Stimulated activated CD8-positive, alpha-beta memory T cell treated with anti-CD3 and anti-CD28 coated beads, Interleukin-2, amount 100 ng/mL, for 1 hour (primary cell): ENCODE measurements at places on chromosomes 7 and 10.
A peak's percentile ranks its signal among the peaks of the same experiment; 100 is the strongest.

DNA sequence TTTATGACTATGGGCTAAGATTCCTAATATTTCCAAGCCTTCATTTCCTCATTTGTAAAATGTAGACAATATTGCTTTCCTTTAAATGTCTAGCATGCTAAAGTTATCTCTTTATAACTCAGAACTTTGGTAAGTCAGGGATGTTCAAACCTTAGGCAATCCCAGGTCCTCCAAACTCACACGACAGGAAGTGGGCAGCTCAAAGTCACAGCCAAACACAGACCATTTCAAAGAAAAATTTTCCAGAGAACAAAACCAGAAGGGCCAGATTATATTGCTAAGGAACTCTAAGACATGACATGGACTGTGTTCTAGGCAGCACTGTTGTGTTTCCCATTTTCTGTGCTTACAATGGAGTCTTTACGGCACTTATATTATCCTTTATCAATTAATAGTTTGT, 87.8 kb upstream of the DYNC1I1 start:
- no peak for DNase-seq

GRCh38 chr7:664997-665735, 61.3 kb upstream of the DNAAF5 start:
- DNase-seq, result no peak

- no peak for DNase-seq
Observed at GRCh38 chr10:93827056-93827804, 66.5 kb upstream of the SLC35G1 start.

DNA sequence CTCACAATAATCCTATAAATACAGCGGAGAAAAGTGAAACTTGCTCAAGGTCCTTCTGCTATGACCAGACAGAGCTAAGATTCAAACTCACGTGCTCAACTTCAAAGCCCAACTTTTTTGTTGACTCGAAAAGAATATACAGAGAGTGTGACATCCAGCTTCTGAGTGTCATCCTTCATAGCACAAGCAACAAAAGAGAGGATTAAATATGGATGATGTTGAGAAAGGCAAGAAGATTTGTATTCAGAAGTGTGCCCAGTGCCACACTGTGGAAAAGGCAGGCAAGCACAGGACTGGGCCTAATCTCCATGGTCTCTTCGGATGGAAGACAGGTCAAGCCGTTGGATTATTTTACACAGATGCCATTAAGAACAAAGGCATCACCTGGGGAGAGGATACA, 2.1 kb upstream of the FAM3C start:
- DNase-seq, result no peak

DNA sequence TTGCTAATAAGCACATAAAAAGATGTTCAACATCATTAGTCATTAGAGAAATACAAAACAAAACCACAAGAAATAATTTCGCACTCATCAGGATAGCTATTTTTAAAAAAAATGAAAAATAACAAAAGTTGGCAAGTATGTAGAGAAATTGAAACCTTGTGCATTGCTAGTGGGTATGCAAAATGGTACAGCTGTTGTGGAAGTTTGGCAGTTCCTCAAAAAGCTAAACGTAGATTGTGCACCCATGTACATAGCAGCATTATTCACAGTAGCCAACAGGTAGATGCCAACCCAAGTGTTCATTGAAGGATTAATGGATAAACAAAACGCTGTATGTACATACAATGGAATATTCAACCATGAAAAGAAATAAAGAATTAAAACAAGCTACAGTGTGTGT, 35.3 kb upstream of the STARD3NL start:
- DNase-seq, result no peak

- DNase-seq, result no peak
Observed at GRCh38 chr7:132117636-132118035, 458.6 kb downstream of the PLXNA4 start.

DNA sequence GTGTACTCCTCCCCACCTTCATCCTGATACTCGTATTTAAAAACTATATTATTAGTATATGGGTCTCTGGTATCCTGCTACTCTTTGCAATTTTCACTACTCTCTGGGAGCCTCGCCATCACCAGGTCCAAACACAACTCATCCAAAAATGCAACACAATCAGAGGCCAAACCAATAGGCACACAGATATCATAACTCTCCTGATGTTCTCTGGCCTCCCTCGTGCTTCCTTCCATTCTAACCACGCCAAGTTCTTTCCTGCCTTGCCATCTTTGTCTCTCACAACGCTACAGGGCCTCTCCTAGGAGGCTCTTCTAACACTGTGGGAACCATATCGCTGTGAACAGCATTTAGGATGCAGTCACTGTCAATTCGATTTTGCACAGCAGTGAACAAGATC, 7.3 kb downstream of the RHEB start:
- no peak for DNase-seq

DNA sequence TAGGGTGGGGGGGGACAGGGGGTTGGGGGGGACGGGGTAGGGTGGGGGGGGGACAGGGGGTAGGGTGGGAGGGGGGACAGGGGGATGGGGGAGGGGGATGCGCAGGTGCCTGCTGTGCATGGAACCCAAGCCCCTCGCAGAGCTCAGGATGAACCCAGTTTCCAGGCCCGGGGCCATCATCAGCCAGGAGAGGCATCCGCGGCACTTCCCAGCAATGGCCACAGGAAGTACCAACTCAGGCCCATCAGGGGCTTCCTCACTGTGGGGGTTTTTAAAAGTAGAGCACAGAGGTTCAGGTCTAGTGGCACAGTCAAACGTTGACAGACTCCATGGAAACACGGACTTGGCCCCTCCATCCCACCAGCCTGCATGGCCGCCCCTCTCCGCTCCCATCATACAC, 172.7 kb downstream of the DIP2C start:
- DNase-seq, result no peak

DNA sequence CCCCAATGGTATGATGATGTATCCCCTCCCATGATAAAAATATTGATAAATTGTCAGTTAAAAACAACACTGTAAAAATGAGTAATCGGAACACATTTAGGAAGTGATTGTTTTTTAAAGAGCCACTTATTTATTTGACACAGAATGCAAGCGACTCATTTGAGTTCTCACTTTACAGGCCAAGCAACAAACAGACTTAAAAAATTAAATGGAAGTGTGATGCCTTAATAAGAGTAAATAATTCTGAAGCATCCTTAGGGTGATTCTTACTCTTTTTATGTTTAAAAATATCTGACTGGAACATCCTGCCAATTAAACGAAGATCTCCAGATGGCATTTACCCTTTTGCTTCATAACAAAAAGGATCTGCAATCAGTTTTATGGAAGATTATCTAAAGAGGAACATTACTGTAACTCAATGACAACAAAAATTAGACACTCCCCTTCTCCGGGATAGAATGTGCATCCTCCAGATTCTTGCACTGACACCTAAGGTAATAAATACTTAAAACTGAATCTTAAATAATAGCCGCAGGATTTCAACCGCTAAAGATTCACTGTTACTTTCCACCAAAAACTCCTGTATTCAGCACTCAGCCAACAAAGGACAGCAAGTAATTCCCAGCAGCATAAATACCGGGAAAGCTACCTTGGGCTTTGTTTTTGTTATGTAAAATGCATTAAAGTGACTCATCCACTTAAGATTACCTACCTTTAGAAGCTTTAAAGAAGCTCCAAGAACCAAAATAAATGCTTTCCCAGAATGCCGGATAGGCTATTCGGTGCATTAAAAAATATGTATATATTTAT, 1.7 kb downstream of the CACNA2D1 start:
- DNase-seq, result no peak

DNA sequence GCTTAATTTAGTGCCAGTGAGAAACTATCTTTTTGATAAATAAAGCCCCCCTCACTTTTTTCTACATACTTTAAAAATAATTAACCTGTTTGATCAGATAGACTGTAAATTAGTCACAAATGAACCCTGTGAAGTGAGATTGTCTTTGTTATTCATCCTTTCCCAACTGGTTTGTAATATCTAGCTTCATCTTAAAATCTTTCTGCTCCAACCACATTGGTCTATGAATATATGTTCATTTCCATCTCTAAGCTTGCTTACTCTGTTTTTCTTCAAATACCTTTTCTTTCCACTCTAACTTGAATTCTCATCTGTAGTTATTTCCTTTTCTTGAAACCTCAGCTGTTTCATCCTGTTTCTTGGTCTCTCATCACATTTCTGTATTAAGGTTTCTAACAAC, 12.1 kb downstream of the MARCHF5 start:
- no peak for DNase-seq

DNA sequence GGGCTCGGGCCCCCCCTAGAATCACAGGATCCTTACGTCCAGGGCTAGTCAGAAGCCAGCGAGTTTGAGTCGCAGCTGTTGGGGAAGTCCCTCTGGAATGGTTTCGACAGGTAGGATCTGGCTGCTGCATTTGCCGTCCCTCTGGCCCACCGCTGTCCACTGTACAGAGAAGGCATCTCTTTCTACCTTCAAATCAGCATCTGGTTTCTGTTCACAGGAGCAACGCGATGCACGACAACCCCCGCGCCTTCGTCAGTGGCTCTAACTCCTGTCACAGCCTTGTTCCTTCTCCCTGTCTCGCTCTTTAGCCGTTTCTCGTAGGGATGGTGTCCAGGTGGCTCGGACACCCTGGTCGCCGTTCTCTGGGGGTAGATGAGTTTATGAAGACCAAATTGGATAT, 11.2 kb upstream of the PFKFB3 start:
- no peak for DNase-seq

DNA sequence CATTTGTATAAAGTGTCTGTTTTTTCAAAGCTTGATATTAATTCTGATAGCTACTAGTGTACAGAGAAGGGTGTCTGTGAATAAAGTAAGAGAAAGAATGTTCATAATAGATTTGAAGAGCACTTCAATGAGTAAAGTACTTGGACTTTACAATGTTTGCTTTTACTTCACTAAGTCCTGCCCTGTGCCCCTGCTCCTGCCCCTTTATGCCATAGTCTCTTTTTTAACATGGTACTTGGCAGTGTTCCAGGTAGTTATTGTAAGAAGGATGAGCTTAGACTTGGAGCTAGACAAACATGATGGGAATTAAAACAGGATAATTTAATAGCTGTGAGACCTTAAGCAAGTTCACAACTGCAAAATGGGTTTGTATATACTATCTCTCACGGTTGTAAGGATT, 41.0 kb downstream of the ZEB1 start:
- DNase-seq, result no peak

DNA sequence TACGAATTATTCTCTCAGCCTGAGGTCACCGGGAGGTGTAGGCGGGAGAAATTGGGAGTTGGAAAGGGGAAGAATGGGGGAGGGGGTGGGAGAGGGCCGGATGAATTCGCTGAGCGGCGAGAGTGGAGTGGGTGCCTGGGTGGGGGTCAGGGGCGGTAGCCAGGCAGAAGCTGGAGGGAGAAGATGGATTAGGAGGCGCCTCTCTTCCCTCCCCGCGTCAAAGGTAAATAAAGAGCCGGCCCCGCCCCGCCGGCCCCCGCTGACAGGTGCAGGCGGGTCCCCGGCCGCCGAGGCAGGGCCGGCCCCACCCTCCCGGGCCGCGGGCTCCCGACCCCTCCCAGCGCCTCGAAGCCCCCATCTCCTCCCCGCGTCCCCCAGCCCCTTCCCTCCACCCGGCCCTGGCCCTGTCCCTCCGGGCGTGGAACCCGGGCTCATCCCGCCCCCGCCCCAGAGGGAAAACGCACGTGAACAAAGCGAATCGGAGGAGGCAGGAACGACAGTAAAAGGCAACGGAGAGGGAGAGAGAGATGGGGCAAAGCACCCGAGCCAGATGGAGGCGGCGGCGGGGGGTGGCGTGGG, 872 bp downstream of the FAM131B start:
- DNase-seq, result no peak

- DNase-seq, result no peak
Observed at GRCh38 chr10:99555825-99556523, 23.2 kb downstream of the NKX2-3 start.

DNA sequence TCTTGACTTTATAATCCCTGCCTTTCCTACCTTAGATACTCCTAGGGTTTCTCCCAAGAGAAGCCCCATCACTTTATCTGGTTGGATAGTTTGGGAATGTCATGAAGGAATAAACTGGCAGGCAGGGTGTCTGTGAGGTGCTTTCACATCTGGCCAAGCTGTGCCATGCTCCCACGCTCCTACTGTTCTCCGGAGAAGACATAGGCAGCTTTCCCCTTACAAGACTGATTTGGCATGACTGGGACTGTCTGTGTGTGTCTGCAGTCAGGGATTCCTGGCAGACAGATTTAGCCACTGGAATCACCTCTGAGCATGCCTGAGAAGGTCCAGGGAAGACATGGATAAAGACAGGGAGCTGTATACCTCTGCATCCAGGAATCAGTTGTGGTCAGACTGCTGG, 45.3 kb downstream of the HK1 start:
- DNase-seq, result no peak

DNA sequence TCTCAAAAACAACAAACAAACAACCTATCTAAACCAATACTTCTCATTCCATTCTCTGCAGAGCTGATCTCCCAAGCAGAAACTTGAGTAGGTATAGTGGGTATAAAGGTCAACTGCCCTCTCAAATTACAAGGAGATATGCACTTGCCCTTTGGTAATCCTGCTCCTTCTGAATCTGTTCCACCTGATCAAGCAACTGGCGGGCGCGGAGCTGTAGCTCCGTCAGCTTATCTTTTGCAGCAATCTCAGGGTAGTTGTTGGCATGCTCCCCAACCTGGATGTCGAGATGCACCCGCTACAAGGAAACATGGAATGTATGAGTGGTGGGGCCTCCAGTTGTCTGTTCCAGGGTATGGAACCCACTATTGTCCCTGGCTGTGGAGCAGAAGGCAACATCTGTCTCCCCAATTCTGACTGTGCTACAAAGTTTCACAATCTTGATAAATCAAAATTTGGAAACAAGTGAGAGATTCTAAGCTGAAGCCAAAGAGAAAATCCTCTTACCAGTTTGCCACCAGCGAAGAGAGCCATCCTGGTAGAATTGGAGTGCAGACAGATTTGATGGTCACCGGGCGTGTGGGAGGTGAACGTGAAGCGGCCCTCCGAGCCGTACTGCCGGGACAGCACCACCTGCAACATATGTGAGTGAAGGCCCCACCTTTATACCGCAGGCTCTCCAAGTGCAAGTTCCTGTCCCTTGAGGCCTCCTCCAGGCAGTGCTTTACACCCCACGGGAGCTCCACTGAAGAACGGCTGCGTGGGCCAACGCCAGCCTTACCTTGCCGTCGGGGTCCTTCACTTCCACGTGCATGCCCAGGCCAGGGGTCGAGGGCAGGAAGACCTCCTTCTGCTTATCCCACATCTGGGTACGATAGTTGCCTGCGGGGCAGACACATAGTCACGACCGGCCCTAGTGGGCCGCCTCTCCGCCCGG, 819 bp downstream of the TMED4 start:
- DNase-seq, result peak; percentile 9

- no peak for DNase-seq
Observed at GRCh38 chr10:4270116-4270515, 485.1 kb upstream of the KLF6 start.
